ENCODE measurements at places on chromosomes 12 and 14.

- DNase-seq = no peak
Measured at GRCh38 chr14:99636487-99636886, 8.4 kb upstream of the HHIPL1 start.

GRCh38 chr14:57611555-57612075 is 118.0 kb upstream of the CCDC198 start:
- DNase-seq = no peak

GRCh38 chr14:49865431-49865859 is 12.9 kb upstream of the NEMF start:
- DNase-seq = peak; percentile 24

DNA sequence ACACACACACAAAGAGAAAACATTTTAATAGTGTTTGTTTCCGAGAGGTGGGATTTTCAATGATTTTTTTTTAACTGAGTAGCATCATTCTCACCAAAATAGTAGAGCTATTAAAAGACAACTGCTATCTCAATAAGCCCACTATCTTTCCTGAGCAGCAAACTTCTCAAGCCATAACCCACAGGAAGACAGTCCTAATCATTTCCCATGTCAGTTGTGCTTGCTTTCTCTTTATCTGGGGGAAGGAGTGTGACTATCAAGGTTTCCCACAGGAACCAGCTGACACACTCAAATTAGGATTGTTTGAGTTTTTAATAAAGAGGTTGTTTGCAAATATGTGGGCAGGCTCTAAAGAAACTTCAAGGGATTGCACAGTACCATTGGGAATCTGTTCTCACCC is 4.9 kb upstream of the MAX start:
- no peak for DNase-seq

GRCh38 chr14:24255931-24256711 is 6.9 kb downstream of the TGM1 start:
- no peak for DNase-seq
